Hippocampal formation (tissue), 2 donors: ENCODE measurements at places on chromosomes 3 and 15.

GRCh38 chr3:79983118-79983517 is 215.3 kb upstream of the ROBO1 start:
- DNase-seq: no peak

DNA sequence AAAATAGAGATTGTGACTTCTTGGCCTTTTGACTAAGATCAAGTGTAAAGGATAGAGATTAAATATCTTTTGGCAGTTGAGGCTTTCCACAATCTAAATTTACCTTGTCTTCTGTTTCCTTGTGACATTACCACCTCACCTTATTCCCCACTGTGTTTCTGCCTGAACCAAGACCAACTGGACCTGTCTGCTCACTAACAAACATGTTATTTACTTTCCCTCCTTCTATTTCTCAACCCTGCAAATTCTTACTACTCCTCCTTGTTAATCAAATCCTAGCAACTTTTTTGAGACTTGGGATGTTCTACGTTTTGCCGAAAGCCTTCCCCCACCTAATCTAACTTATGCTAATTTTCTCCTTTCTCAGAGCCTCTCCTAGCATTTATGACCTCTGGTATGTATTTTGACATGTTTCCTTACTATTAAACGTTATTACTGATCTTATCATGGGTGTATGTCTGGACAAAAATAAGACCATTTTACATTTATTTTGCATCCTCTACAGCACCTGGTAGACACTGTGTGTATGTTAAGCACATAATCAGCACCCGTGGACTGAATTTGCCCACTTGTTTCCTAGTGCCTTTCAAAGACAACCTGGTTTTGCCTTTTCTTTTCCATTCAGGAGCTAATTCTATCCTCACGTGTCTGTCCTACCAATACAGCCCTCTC is 7.6 kb upstream of the CCNL1 start:
- DNase-seq: no peak

GRCh38 chr15:31934821-31935220 is 95.5 kb upstream of the CHRNA7 start:
- no peak for DNase-seq

DNA sequence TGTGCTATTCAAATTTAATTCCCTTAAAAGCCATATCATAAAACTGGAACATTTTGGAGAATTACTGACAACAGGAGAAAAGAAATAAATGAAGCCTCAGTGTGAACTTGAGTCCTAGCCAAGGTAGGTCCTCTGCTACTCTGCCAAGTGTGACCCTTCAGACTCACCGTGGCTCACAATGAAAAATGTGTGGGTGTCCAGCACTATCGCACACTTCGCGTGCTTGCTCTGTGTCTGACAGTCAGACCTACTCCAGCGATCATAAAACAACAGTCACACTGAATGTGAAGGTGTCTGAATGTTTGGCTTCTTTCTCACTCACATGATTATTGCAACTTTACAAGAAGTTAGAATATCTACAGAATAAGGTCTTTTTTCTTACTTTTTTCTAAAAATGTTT is 65.8 kb upstream of the TRA2B start:
- no peak for DNase-seq

GRCh38 chr3:22922317-22922716 is 280.8 kb upstream of the UBE2E2 start:
- DNase-seq: no peak

GRCh38 chr3:110059431-110059830 is 722.1 kb upstream of the DPPA4 start:
- no peak for DNase-seq

- no peak for DNase-seq
Measured at GRCh38 chr15:82958638-82959037, 6.1 kb upstream of the HOMER2 start.

DNA sequence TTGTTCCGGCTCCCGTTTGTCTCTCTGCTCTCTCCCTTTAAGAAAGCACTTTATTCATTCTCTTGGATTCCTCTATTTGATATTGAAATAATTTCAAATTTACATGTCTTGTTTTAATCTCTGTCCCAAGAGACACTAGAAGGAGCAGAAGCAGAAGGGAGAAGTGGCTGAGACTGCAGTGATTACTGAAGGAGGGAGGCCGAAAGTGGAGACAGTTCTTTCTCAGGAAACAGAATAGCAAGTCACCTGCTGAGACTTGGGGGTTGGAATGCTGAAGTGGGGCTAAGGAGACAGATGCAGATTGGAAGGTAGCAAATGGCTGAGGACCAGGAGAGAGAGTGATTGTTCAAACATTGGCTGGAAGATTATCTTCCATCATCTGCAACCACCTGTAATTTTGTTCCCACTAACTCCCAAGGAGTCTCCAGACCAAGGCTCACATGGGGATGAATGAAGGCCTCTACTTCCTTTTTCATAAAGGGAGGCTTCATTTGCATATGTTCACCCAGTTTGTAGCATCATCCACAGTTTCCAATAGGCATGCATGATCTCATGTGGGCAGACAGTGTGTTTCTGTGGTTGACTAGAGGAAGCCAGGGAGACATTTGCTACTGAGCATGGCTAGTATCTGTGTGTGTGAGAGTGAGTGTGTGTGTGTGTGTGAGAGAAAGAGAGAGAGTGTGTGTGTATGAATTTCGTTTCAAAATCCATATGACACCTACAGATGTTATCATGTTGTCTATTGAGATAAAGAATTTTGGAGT is 24.0 kb downstream of the LTF start:
- DNase-seq: no peak

DNA sequence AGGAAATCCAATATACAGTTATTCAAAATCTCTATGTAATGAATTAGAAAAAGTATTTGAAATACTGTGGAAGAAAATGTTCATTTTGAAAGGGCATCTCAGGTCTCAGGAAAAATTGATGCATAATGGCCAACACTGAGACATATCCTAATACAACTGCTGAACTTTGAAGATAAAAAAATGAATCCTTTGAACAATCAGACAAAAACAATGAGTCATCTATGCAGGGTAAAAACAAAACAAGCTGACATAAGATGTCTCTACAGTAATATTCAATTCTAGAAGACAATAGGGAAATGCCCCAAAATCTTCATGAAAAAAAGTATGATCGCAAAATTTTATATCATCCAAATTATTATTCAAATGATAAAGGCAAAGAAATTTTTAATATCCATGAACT is 34.0 kb upstream of the ZNF280D start:
- no peak for DNase-seq

DNA sequence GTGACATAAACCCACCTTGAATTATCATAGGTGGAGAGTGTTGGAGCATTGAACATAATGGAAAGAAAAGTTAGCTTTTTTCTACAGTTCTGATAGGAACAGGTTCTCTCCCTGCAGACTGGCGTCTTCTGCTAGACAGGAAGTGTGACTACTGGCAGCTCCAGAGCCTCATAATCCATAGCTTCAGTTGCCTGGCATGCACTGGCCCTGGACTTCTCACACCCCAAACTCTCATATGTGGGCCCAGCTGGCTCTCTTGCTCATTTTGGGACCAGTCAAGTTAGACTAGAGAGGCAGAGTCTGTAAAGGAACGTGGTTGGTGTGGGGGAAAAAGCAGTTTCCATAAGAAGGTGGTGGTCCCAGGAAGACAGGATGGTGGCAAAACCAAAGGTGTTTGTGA is 180.1 kb downstream of the VGLL4 start:
- DNase-seq: no peak
